Posterior vena cava (tissue), 2 donors: ENCODE measurements at places on chromosomes 11 and 22.

- no peak for DNase-seq
Observed at GRCh38 chr11:61162092-61162941, 1.1 kb upstream of the VPS37C start.

GRCh38 chr22:42515896-42516295 is 3.7 kb downstream of the RRP7A start:
- no peak for DNase-seq

GRCh38 chr11:128890543-128891368 is at the start of gene KCNJ5:
KCNJ5 (plus strand) TSS chr11:128891356; CDS start chr11:128911274, 19,918 bp downstream.
- no peak for DNase-seq

DNA sequence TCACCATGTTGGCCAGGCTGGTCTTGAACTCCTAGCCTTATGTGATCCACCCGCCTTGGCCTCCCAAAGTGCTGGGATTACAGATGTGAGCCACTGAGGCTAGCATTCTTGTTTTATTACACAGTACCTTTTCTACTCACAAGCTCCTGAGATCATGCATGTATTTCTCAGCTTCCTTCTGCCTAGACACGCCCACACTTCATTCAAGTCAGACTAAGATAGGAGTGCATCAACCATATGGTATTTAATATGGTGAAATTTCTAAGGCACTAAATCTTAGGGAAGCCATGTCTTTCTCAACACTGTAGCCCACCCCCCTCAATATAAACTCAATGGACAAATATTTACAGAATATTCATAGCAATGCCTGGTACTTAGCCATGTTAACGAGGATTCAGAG is 62.1 kb downstream of the SLC25A17 start:
- DNase-seq: no peak

DNA sequence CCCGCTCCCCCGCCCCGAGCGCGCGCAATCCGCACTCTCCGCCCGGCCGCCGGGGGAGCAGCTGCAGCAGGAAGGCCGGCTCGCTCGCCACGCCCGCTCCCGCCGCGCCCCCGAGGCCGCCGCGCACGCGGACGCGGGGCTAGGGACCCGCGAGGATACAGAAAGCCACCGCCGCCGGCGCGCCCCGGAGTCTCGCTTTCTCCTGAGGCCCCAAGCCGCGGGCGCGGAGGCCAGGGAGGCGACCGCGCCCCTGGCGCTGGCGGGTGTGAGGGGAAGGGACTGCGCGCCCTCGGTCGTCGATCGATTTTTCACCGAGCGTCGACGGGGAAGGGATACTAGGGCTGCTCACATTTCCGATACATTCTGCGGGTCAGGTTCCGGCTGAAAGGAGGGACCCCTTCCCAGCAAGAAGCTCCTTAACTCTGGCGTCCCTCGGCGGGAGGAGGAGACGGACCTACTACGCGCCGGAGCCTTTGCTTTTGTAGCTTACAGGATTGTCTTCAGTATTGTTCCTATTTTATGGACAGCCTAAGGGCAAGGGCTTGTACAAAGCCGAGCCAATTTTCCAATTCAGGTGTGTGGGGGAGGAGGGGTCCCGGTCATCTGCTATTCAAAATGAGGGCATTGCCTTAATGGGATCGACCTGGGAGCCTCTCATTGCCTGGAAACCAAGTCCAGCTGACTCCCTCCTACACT is 416 bp upstream of the GAB2 start:
- DNase-seq: peak; percentile 94

- DNase-seq: no peak
Observed at GRCh38 chr11:125925247-125925740, 20.6 kb upstream of the VSIG10L2 start.

DNA sequence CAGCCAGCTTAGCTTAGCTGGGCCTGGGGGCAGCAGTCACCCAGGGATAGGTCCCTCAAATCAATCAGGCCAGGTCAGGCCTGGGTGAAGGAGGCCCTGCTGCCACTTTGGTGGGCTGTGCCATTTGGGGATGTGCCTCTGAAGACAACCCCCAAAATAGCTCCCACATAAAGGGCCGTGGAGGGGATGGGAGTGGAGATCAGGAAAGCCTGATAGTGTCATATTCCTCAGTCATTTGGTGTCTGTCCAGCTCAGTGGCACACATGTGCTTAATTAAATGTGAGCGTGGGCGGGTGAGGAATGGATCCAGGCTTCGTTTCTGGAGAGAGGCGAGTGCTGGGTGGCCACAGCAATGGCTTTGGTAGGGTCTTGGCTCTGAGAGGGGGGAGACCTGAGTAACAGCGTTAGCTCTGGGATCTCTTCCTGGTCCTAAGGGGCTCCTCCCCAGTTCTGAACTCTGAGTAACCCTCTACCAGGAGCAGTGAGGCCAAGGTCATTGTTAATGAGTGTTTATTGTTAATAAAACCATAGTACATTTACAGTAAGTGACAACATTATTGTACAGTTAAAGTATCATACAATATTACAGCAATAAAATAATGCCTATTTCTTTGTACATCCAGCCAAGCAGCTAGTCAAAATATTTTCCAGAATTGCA is 45.2 kb downstream of the NAT10 start:
- peak; percentile 28 for DNase-seq
